Common myeloid progenitor, CD34-positive (primary cell): ENCODE measurements at places on chromosomes 5 and 9.

DNA sequence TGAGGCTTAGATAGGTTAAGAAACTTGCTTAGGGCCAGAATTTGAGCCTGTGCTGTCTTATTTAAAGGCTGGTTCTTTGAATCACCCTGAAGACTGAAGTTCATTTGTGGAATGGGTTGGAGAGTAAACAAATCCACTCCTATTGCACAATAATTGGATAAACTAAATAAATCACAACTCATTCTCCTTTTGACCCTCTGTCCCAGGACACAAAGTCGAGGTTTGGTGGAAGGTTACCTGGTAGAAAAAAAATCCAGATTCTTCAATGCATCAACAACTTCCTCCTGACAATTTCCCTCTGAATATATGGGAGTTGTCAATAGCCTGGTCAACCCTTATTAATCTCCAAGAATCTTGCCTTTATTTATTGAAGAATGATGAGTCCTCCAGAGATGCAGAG is 28.9 kb downstream of the TBC1D2 start:
- H3K27ac ChIP-seq = no peak overlapping the region
- peaks cover 2% of the 10 kb centered on the region for H3K4me1 ChIP-seq
- H3K4me3 ChIP-seq = no peak overlapping the region
- H3K36me3 ChIP-seq = peaks cover 3% of the 10 kb centered on the region
- no peaks in the 10 kb centered on the region for H3K27me3 ChIP-seq
- no peak for DNase-seq

- DNase-seq = peak; percentile 33
- H3K36me3 ChIP-seq = no peaks in the 10 kb centered on the region
- no peak overlapping the region for H3K4me3 ChIP-seq
- H3K27ac ChIP-seq = no peak overlapping the region
- H3K27me3 ChIP-seq = peaks cover 93% of the 10 kb centered on the region
These were observed 855 bp downstream of the MCC start for GRCh38 chr5:113487416-113487780.

DNA sequence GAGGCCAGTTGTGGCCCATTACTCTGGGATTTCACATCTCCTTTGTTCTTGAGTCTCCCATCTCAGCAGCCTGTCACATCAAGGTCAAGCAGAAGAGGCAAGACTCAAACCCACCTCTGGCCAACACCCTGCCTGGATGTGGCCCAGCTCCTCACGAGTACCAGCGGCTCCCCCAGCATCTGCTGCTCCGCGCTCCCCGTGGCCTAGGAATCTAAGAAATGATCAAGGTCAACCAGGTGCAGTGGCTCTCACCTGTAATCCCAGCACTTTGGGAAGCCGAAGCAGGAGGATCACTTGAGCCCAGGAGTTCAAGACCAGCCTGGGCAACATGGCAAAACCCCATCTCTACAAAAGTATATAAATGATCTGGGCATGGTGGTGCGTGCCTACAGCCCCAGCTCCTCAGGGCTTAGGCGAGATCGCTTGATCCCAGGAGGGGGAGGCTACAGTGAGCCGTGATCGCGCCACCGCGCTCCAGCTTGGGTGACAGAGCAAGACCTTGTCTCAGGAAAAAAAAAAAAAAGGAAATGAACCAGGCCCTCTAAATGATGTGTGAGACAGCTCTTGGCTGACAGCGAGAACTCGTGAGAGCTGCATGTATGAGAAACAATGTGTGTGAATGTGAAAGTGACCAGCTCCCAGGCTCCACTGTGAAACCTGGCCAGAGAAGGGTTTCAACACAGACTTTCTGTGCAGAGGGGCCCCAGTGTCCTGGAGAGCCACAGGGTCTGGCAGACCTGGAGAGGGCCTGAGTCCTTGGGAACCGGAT is 61.6 kb upstream of the ANGPTL2 start:
- no peak overlapping the region for H3K27ac ChIP-seq
- H3K36me3 ChIP-seq = no peaks in the 10 kb centered on the region
- H3K27me3 ChIP-seq = no peaks in the 10 kb centered on the region

- H3K36me3 ChIP-seq = no peaks in the 10 kb centered on the region
- H3K4me3 ChIP-seq = no peak overlapping the region
- H3K27ac ChIP-seq = no peak overlapping the region
- no peaks in the 10 kb centered on the region for H3K27me3 ChIP-seq
These were observed 652.4 kb upstream of the MEF2C start for GRCh38 chr5:89535411-89535810.

DNA sequence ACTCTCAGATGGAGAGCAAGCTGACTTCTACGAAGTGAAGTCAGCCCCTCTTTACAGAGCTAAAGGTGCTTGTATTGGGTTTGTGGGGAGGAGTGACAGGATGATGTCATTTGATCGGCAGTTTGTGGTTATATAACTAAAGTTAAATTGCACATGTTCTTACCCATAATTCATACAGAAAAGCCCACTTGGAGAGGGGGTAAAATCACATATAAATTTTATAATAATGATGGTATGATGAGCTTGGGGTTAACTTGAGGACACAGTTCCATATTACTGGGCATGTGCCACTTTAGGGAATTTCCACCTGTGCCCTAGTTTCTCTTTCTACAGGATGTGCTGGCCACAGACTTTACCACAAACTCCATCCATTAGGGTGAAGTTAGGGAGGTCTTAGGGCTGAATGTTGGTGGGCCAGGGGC is 1178.6 kb upstream of the CDH9 start:
- no peak overlapping the region for H3K4me3 ChIP-seq
- no peak overlapping the region for H3K27ac ChIP-seq
- no peaks in the 10 kb centered on the region for H3K36me3 ChIP-seq

DNA sequence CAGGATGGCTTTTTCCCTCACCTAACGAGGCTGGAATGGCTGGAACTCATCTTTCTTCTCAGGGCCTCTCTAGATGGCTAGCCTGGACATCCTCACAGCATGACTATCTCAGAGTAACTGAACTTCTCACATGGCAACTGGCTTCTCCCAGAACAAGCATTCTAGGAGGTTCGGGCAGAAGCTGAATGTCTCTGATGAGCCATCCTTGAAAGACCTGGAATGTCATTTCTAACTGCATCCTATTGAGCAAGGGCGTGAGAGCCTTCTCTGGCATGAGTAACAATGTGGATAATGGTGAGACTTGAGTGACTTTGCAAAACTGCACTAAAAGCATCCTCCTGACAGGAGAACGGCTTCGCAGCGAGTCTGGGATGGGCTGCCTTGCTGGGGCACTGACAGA is 487.7 kb downstream of the MAT2B start:
- no peak for DNase-seq
- no peaks in the 10 kb centered on the region for H3K4me1 ChIP-seq
- no peak overlapping the region for H3K4me3 ChIP-seq
- no peaks in the 10 kb centered on the region for H3K36me3 ChIP-seq
- H3K27ac ChIP-seq = no peak overlapping the region

DNA sequence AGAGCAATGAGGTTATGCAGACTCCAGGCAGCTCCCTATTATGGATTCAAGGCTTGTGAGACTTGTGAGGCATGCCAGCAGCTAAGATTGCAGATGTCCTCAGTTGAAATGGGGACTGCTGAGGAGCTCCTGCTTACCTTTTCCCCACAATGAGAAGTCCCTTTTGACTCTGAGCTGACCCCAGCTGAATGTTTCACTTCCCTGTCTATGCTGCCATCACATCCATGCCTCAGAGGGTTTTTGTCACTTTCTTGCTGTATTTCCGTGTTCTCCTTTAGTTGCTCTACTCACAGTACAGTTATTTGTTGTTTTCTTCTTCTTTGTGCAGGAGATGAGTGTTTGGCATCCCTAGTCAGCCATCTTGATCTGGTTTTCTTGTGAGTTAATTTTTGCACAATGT is 18.8 kb upstream of the OR2S2 start:
- no peaks in the 10 kb centered on the region for H3K4me1 ChIP-seq
- H3K36me3 ChIP-seq = no peaks in the 10 kb centered on the region
- no peak overlapping the region for H3K4me3 ChIP-seq
- H3K27me3 ChIP-seq = no peaks in the 10 kb centered on the region

DNA sequence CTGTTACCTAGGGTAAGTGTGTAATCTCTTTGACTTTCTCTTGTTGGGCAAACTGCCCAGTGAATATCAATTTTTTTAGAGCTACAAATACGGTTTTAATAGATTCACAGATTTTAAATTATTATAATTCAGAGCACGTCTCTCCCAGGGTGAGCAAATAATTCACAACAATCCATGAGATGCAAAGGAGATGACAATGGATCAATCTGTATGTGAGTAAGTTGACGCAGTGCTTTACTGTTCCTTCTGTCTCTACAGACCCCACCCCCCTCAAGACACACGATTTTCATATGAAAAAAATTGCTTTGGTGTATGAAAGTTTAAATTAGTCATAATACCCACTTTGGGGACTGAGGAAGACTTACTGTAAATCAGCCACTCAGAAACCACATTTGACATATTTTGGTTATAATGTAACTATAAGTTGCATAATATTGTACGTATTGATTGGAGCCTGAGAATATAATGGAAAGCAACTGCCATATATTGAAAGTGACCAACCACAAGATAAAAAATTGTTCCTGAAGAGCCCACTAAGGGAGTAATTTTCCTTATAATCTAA is 201.7 kb downstream of the BNC2 start:
- H3K27me3 ChIP-seq = peaks cover 1% of the 10 kb centered on the region
- no peak overlapping the region for H3K27ac ChIP-seq
- DNase-seq = no peak
- no peak overlapping the region for H3K4me3 ChIP-seq
- H3K36me3 ChIP-seq = no peaks in the 10 kb centered on the region
- H3K4me1 ChIP-seq = no peaks in the 10 kb centered on the region

- no peaks in the 10 kb centered on the region for H3K27me3 ChIP-seq
- no peaks in the 10 kb centered on the region for H3K4me1 ChIP-seq
- no peak overlapping the region for H3K27ac ChIP-seq
- H3K4me3 ChIP-seq = no peak overlapping the region
- DNase-seq = no peak
These were observed 978.7 kb upstream of the NUDT12 start for GRCh38 chr5:104541141-104541785.

DNA sequence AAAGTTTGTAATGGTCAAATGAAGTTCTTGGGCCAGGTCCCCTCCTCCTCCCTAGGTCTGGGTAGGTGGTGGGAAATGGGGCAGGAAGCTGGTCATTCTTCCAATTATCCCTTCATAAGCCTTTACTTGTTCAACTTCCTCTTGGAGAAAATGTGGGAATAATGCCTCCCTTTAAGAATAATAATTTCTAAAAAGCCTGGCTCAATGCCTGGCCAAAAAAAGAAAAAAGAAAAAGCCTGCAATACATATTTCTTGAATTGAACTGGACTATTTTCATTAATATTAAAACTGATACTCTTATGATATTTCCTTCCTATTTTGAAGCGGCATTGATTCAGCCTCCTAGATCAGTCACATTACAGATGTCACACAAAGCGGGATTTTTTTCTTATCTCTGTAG is 600.9 kb downstream of the CCDC171 start:
- H3K4me3 ChIP-seq = no peak overlapping the region
- peaks cover 4% of the 10 kb centered on the region for H3K27me3 ChIP-seq
- no peak overlapping the region for H3K27ac ChIP-seq
- H3K36me3 ChIP-seq = no peaks in the 10 kb centered on the region

DNA sequence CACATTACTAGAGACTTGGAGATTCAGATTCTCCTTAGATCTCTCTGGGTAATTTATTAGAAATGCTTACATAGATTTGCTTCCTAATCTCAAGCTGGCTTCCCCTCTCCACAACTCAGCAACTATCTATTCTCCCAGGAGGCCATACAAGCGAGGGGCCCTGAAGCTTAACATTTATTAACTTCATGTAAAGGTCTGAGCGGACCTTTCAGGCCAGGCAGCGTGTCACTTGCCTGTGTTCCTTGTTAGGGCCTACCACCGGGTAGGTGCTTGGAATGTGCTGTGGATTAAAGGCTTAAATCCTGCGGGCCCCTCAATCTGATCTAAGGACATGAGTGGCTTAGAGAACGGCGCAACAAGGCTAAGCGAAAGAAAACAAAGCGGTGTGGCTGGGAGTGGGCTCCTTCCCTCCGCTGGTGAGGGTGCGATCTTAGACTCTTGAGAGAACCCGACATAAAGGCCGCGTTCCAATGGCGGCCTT is 712 bp upstream of the HSPA4 start:
- H3K27me3 ChIP-seq = no peaks in the 10 kb centered on the region
- no peaks in the 10 kb centered on the region for H3K36me3 ChIP-seq
- H3K27ac ChIP-seq = peak overlapping the region; percentile 99
- peaks cover 14% of the 10 kb centered on the region for H3K4me1 ChIP-seq
- H3K4me3 ChIP-seq = peak overlapping the region; percentile 87

- no peak overlapping the region for H3K4me3 ChIP-seq
- H3K27ac ChIP-seq = no peak overlapping the region
- H3K36me3 ChIP-seq = no peaks in the 10 kb centered on the region
- peaks cover 8% of the 10 kb centered on the region for H3K27me3 ChIP-seq
These were observed 611.2 kb downstream of the KIF4B start for GRCh38 chr5:155624597-155625241.

DNA sequence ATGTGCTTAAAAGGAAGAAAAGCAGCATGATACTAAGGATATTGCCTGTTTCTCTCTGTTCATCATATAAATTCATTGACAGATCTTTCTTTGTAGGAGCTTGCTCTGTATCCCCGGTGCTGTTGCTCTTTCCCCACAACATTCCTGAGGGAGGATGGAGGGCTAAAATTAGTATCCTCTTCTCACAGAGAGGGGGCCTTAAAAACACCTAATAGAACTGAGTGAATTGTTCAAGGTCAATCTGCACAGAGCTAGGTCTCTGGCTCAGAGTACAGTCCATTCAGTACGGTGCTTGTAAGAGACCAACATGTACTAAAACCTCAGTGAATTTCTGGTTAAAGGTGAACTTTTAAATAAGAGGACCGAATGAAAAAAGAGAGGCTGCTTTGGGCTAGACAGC is 88.7 kb downstream of the PALM2AKAP2 start:
- no peaks in the 10 kb centered on the region for H3K4me1 ChIP-seq
- no peak for DNase-seq
- no peaks in the 10 kb centered on the region for H3K36me3 ChIP-seq
- peaks cover 10% of the 10 kb centered on the region for H3K27me3 ChIP-seq
- no peak overlapping the region for H3K4me3 ChIP-seq
- H3K27ac ChIP-seq = no peak overlapping the region

- H3K27me3 ChIP-seq = peaks cover 8% of the 10 kb centered on the region
- DNase-seq = no peak
- H3K4me3 ChIP-seq = no peak overlapping the region
- no peaks in the 10 kb centered on the region for H3K4me1 ChIP-seq
- no peak overlapping the region for H3K27ac ChIP-seq
These were observed 50.0 kb upstream of the ADAMTSL1 start for GRCh38 chr9:18423791-18424531.

GRCh38 chr9:110337727-110338126 is at the start of gene TXNDC8:
Gene TXNDC8 (minus strand): TSS chr9:110337863.
- no peak within 1 kb of the TSS for H3K4me3 ChIP-seq
- no peak for DNase-seq
- H3K27ac ChIP-seq = no peak within 1 kb of the TSS
- no peaks in the 10 kb centered on the region for H3K36me3 ChIP-seq
- H3K4me1 ChIP-seq = peaks cover 5% of the 10 kb centered on the region

GRCh38 chr5:37723162-37723961 is 116.5 kb downstream of the GDNF start:
- no peak overlapping the region for H3K4me3 ChIP-seq
- H3K27ac ChIP-seq = no peak overlapping the region
- DNase-seq = peak; percentile 24
- peaks cover 1% of the 10 kb centered on the region for H3K4me1 ChIP-seq
- H3K27me3 ChIP-seq = no peaks in the 10 kb centered on the region

GRCh38 chr5:6750951-6751685 is 37.9 kb downstream of the TENT4A start:
- H3K36me3 ChIP-seq = peaks cover 53% of the 10 kb centered on the region
- no peaks in the 10 kb centered on the region for H3K27me3 ChIP-seq
- no peak overlapping the region for H3K27ac ChIP-seq
- DNase-seq = no peak
- H3K4me3 ChIP-seq = no peak overlapping the region
